ENCODE measurements at places on chromosomes 5 and 9.

DNA sequence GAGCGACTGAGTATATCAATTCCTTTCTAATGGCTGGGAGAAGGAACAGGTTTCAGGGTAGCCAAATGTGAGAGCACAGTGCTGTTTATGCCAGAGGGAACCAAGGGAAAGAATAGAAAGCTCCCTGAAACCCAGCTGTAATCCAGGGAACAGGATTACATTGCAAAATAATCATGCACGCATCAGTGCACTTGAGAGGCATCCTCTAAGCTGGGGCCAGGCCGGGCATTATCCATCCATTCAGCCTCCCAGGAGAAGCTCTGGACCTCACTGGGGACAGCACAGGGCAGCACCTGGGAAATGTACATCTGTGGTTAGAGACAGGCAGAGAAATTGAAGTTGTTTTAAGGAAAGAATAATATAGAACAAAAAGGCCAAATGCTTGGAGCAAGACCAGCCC, 72.7 kb downstream of the MTRR start:
- no peak for DNase-seq

GRCh38 chr5:172754596-172755356, 16.2 kb downstream of the DUSP1 start:
- DNase-seq: no peak

- no peak for DNase-seq
These were observed 297.3 kb upstream of the RIOK2 start for GRCh38 chr5:97480313-97480712.

GRCh38 chr5:179409806-179410205, 64.5 kb upstream of the ADAMTS2 start:
- no peak for DNase-seq

DNA sequence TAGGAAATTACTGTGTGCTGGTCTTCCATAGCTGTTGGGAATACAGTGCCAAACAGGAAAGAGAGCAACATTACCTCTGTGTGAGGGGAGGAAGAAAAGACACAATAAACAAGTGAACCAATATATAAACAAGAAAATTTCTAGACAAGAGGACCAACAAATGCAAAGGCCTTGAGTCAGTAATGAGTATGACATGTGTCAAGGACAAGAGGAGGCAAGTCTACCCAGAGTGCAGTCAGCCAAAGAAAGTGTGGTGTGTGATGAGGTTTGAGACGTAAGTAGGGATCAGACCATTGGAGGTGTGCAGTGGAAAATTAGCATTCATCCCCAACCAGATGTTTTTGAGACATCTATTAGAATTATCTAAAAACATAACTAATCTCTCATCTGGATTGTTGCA, 69.5 kb upstream of the CDH6 start:
- no peak for DNase-seq

DNA sequence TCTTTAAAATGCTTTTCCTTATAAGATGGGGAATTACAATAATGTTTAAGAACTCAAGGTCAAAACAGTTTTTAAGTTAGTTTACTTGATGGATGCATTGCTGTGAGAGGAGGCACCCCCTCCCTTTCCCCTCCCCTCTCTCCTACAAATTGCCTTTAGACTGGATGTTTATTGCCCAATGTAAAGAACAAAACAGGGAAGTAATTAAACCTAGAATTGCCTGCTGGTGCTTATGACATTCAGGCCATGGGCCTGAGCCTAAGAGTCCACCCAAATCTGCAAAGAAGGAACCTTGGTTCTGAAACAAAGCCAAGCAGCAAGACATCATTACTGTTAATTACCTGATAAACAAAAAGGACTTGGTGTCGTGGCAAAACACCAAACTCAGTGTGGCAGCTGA, 630.3 kb downstream of the ISL1 start:
- DNase-seq: no peak

- DNase-seq: no peak
These were observed 82.5 kb downstream of the SPRY4 start for GRCh38 chr5:142242272-142242671.
